ENCODE measurements at places on chromosomes 3 and 15. TPM values are rescaled to one million over a fixed set of nuclear protein-coding genes. Genes with fewer than 3 reads are reported as not detected.

GRCh38 chr3:155196131-155197021 lies 97.1 kb downstream of the STRIT1 start:
- no peak for DNase-seq

GRCh38 chr3:187434524-187434923 lies 66.3 kb downstream of the RTP4 start:
- DNase-seq, result no peak

GRCh38 chr3:71718072-71718471 lies 7.1 kb downstream of the EIF4E3 start:
- no peak for DNase-seq

DNA sequence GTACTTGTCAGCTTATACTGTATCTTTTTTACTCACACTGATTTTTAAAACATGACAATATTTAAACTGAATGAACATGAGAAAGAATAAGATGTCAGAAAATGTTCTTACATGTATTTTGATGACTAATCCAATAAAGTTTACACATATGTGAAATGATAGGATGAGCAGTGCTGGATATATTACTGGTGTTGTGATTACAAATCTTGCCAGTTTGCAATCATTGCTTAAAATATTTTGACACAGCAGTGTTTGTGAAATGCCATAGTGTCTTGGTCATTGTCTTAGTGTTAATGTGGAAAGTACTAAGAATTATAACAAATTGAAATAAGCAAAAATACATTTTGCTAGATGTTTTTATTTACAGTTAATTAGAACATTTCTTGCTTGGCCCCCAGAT lies 118.7 kb upstream of the MLF1 start:
- DNase-seq, result no peak

DNA sequence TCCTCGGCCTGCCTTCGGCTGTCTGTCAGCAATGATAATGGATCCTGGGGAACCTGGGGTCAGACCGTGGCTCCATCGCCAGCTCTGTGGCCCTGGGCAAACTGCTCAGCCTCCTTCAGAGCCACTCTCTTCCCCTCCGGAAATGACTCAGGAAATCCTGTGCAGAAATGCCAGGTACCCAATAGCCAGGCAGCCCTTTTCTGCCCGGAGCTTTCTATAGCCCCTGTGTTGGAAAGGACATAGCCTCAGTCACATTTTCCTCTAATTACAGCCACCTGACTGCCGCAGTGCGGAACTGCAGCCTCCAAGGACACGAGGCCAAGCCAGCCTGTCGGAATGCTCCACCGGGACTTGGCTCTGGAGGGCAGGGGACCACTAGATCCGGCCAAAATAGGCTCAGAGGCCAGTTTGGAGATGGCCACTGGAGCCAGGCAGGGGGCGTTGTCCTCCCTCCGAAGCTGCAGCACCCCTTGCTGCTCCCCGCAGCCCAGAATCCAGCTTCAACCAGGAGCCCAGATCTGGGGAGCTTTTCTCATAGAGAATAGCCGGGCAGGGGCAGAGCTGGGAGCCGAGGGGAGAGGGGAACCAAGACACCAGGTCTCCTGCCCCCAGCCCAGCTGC lies 11.6 kb upstream of the ZXDC start:
- DNase-seq, result peak; percentile 70

GRCh38 chr3:187406927-187407326 lies 38.7 kb downstream of the RTP4 start:
- DNase-seq, result no peak

GRCh38 chr3:196166741-196167140 lies 44.5 kb downstream of the ZDHHC19 start:
- DNase-seq, result no peak

- DNase-seq, result no peak
These were observed 795 bp upstream of the MYNN start for GRCh38 chr3:169772305-169772896.

- DNase-seq, result no peak
These were observed 49.7 kb upstream of the UTS2B start for GRCh38 chr3:191380001-191380400.

DNA sequence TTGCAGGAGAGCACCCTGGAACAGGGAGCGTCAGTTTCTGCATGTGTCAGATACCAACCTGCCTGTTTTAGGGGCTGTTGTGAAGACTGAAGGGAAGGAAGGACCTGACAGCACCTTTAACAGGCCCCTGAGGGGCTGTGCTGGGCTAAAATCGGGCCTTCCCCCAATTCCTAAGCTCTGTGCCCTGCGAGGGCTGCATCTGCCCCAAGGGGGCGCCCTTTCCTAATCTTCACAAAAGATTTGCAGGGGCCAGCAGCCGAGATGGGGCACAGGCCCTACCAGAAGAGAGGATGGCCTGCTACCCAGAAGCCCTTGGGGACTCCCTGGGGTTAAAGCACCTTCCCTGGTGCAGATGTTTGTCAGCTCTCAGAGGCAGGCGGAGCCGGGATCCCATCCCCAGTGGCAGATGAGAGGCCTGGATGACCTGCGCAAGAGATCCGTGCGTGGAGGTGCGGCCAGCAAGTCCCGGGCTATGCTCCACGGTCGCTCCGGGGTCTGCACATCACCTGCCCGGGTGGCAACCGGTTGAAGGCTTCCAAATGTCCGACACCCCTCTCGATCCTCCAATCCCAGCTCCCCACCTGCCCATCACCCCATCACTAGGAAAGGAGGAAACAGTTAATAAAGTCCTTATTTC lies 53.6 kb downstream of the RHCG start:
- DNase-seq, result no peak

Gene VGLL3
- total RNA-seq, result 170 TPM

GRCh38 chr15:89007989-89008388 lies 80.3 kb upstream of the ABHD2 start:
- no peak for DNase-seq

Data from chondrocyte (in vitro differentiated cells).